ENCODE measurements at places on chromosomes 1 and 21.

- no peak for DNase-seq
Observed at GRCh38 chr1:195789321-195789720, 818.9 kb downstream of the KCNT2 start.

- no peak for DNase-seq
Observed at GRCh38 chr1:68625624-68626023, 128.7 kb upstream of the DEPDC1 start.

DNA sequence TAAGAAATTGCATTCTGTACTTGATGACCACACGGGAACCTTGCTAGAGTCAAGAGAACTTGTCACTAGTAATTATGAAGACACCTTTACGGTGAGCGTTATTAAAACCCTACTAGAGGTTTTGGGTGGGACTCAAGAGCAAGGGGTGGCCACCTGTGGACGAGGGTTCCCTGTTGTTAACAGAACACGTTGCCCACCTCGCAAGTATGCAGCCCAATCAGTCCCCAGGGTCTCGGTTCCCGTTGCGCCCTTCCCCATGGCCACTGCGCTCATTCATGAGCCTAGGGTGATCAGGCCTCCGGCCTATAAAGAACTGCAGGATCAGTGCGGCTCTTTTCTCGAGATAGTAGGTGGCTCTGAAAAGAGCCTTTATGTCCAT lies 30.2 kb upstream of the RNF187 start:
- DNase-seq, result no peak

GRCh38 chr1:119163396-119163795 lies 22.9 kb upstream of the WARS2 start:
- no peak for DNase-seq

GRCh38 chr1:98766255-98766654 lies 104.7 kb downstream of the SNX7 start:
- DNase-seq, result no peak

DNA sequence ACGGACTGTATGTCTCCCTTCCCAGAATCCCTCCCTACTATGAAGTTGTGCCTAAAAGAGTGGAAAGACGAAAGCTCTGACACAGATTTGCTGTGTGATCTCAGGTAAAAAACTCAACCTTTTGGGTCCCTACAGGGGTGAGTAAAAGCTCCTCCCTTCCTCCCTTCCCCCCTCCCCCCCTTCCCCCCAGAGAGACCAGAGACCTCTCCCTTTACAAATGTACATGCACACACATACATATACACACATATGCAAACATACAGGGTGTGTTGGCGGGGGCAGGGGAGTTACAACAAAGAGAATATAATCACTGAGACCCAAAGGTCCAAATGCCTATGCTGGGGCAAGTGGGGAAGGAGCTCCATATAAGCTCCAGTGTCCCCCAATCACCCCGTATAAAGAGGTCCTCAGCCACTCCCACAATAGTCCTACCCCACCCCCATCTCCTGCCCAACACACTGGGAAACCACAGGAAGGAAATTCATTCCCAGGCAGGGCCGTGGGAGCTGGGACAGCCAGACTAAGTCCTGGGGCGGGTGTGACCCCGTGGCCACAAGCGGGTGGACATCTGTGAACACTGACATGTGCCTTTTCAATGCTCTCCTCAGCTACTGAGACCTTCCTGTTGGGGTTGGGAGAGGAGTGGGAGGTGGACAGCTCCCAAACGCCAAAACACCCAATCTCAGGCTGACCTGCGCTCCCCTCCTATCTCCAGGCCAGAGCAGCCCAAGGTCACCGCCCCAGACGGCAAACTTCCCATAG lies 2.0 kb downstream of the MEF2D start:
- no peak for DNase-seq

DNA sequence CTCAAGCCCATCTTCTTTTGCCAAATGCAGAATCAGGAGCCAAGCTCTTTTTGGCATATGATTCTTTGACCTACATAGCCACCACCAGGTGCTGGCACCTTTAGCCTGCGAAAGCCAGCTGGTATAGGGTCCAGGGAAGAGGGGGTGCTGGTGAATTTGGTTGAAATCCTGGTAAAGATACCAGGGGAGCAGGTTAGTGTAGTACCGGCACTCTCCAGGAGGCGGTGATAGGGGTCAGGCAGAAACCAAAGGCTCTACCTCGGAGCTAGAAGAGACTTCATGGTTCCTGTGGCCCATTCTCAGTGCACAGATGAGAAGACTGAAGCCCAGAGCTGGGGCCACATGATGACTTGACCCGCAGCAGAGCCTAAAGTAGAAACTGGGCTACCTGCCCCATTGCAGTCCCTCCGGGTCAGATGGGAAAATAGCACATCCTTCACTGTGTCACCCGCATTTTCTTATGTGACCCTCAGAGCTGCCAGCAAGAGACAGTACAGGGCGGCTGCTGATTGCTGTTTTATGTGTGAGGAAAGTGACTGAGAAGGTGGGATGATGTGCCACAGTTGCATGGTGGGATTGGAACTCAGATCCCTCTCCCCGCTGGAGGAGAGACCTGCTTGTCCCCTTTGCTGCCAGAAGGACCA lies 36.0 kb upstream of the IL19 start:
- no peak for DNase-seq

DNA sequence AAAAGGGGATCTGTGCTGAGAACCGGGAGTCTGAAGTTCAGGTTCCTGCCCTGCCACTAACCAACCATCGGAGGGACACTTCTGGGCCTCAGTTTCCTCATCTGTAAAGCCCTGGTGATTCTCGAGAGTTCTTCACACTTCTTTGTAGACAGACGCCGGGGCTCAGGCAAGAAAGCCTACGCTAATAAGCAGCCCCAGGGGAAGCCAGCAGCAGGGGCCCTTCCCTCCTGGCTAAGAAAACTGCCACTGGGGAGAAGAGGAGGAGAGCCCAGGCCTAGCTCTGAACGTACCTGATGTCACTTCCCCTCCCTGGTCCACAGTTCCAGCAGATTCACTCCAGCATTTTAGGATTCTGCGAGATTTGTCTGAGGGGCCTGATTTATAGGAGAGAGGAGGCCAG lies 76.0 kb downstream of the CAMK2N1 start:
- DNase-seq, result no peak

DNA sequence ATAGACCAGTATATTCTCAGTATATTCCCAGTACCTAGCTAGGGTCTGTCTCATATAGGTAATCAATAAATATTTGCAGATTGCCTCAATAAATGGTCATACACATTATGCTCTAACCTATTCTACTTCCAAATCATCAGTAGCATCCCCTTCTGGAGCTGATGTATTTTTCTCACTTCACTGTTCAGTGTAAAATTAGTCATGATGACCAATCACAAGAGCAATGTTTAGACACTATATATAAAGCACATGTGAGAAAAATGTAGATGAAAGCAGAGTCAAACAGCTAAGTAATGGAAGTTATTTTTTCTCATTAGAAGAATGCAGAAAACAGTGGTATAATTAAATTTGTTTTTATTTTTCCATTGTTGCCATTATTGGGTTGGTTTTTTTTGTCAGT lies 34.7 kb downstream of the EPRS1 start:
- no peak for DNase-seq

DNA sequence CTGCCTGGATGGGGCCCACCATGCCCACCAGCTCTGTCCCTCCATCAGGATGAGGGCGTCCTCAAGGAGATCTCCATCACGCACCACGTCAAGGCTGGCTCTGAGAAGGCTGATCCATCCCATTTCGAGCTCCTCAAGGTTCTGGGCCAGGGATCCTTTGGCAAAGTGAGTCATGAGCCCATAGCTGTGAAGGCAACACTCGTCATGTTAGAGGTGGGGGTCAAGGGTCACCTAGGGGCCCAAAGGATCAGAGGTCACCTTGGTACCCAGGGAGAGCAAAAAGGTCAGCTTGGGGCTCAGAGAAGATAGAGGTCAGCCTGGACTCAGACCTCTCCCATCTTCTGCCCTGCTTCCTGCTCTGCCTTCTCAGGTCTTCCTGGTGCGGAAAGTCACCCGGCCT lies 17.3 kb downstream of the RPS6KA1 start:
- DNase-seq, result no peak

- no peak for DNase-seq
Observed at GRCh38 chr1:155205035-155205434, 2.7 kb downstream of the THBS3 start.

DNA sequence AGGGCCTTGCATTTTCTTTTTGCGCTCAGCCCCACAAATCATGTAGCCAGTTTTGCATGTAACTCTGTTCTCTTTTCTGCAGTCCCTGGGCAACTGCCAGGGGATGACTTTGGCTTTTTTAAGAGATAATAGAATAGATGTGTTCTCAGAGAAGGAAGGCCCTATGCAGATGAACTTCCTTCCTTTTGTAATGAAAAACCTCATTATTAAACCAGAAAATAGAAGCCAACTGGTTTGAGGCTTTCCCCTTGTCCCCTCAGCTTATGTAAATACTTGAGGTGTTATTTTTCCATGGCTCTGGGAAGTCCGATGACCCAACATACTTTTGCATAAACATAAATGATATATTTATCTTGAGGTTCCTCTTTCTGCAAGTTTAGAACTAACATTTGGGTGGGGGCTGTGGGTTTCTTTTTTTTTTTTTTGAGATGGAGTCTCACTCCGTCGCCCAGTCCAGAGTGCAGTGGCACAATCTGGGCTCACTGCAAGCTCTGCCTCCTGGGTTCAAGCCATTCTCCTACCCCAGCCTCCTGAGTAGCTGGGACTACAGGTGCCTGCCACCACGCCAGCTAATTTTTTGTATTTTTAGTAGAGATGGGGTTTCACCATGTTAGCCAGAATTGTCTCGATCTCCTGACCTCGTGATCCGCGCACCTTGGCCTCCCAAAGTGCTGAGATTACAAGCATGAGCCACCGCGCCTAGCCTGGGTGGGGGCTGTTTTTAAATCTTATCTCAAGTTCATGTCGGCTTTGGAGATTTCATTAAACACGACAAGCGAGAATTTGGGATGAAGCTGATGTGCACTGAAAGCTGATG lies 14.4 kb upstream of the FCRL5 start:
- no peak for DNase-seq

DNA sequence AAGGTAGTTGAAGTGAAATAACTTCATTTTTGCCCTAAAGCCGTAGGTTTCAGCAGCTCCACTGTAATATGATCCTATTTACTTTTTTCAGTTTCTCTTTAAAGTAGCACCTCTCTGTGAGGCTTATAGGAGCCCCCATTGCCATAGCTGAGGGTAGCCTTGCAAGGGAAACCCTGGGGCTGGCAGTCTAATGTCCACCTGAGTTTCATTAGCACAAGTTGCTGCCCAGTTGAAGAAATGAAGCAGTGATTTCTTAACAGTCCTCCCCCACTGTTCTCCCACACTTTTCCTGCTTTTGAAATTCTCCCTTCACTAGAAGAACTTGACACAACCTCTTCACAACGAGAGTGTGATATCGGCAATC lies 1.5 kb downstream of the HMCN1 start:
- DNase-seq, result no peak

- DNase-seq, result no peak
Observed at GRCh38 chr1:178973652-178974101, 52.0 kb upstream of the FAM20B start.

DNA sequence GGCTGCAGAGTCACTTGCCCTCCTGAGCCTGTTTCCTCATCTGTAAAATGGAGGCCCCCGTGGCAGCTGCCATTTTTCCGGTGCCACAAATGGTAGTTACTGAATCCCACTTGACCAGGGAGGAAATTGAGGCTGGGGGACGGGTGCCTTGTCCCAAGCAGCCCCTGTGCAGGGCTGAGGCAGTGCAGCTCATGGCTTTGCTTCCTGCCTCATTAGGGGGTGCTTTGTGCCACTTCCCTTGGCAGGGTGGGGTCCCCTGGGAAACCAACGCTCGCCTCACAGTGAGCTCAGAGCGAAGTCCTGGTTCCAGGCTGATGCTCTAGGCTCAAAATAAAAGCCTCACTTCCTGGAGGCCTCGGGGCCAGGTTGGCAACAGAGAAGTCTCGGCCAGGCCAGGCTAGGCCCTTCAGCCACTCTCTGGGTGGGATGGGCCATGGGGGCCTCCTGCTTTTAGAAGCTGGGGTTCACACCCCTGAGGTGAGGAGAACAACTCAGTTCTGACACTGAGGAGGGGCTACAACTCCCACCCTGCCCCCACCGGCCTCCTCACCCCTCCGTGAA lies 6.8 kb downstream of the LAPTM5 start:
- DNase-seq, result no peak

- DNase-seq, result no peak
Observed at GRCh38 chr1:24252185-24252780, 65.2 kb upstream of the IFNLR1 start.

All from fibroblast of gingiva (primary cell).